ENCODE measurements at places on chromosomes 6 and 20.

- no peak for DNase-seq
Measured at GRCh38 chr6:142784344-142784743, 160.6 kb downstream of the HIVEP2 start.

DNA sequence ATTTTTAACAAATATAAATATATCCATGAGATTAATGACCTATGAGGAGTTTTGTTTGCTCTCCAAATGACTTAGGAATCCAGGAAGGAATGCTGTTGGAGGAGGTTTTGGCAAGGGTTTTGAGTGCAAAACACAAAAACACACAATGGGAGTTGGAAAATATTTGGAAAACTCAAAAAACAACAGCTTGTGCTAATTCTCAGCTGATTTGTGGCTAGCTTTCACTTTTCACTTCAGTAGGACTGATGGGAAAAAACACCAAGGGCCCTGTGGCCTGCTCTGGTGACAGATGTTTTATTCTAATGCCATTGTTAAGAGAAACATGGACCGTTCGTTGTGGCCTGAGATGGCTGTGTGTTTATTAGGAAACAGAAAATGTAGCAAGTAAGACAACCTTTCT is 113.9 kb downstream of the ALDH8A1 start:
- no peak for DNase-seq

DNA sequence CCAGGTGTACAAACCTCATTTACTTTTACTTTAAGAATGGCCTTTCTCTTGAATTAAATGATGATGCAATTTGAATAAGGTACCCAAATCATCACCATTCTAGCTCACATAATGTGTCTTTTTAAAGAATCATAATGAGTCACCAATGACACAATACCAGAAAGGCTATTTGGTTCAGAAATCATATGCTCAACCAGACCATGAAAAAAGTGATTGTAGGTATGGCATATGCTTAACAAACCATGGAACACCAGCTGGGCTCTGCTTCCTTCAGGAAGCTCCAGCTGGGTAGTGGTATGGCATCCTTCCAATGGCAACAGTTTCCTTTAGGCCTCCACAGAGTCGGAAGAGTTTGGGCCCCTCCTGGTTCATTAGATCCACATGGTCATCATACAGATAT is 128.2 kb downstream of the FRK start:
- DNase-seq = peak; percentile 15

- DNase-seq = no peak
Measured at GRCh38 chr6:96814625-96815024, 22.7 kb downstream of the GPR63 start.

DNA sequence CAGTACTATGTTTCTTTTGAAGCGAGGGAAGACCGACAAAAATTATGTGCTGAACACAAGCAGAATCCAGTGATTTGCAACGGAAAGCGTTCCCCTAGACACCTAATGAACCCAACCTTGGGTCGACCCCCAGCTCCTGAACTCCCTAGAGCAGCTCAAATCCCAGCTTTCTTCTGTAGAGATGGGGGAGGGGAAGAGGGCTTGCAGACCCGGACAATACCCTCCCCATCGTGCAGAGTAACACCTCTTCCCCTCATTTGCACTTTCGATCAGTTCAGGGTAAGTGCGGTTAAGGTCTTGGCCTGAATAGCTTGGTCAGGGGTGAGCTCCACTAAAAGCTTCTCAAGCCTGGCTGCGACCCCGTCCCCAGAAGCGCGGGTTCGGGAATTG is 404 bp downstream of the CEP162 start:
- DNase-seq = no peak

GRCh38 chr6:44721954-44722578 is 334.6 kb downstream of the CDC5L start:
- no peak for DNase-seq

DNA sequence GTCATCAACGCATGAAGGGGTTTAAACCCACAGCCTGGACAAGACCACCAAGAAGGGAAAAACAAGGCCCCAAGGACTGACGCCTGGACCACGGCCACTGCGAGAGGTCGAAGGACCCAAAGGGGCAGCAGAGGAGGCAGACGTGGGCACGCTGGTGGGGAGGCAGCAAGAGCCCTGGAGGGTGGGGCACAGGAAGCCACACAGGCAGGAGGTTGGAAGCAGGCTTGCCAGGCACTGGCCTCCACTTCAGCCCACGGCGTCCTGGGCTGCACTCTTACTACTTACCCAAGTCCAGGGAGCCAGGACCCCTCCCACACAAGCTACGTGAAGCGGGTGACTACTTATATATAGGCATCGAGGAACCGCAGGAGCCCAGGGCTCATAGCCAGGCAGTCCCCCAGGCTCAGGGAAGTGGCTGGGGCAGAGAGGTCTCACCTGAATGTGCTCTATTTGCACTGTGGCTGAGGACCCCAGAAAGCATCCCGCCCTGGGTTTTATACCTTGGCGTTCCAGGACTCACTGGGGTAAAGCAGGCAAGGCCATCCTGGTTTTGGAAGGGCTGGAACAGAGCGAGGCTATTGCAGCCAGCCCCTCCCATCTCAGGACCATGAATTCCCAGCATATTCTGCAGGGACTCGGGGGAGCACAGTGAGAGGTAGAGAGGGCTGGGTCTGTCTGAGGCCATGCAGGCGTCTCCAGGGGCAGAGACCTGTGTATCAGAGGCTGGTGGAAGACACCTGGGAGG is 113.8 kb upstream of the AFDN start:
- no peak for DNase-seq

GRCh38 chr6:705047-705446 is 12.1 kb upstream of the EXOC2 start:
- no peak for DNase-seq

DNA sequence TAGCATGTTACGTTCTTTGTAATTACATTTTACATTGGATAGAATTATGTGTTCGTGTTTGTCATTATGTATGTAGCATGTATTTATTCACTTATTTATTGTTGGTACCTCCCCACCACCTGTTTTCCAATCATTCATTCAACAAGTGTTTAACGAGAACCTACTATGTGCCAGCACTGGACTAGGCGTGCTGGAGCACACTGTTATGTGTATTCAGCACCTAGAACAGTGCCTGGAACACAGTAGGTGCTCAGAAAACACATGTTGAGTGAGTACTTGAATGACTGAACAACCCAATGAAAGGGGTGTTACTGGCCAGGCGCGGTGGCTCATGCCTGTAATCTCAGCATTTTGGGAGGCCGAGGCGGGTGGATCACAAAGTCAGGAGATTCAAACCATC is 11.3 kb downstream of the ETV7 start:
- DNase-seq = no peak

- no peak for DNase-seq
Measured at GRCh38 chr6:156938143-156938542, 161.0 kb downstream of the ARID1B start.

DNA sequence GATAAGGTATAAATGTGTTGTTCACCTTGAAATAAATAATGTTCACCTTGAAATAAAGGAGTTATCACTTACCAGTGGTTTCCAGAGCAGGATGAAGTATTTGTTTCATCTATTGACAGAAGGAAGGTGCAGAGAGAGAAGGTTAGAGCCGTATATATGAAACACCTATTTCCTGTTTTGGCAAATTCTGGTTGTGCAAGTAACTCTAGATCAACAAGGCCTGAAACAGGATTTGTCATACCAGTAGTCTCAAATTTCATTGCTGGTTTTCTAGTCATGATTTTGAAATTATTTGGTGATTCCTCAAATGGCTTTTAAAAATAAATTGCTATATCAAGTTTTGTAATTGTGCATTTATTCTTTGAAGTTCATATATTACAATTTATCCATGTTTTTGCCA is at the start of gene CRISP3:
TSS of gene CRISP3 (minus strand) at position 130 of the 400 bp plus-strand sequence. CDS start at position 109, 21 bp downstream.
- DNase-seq = no peak

DNA sequence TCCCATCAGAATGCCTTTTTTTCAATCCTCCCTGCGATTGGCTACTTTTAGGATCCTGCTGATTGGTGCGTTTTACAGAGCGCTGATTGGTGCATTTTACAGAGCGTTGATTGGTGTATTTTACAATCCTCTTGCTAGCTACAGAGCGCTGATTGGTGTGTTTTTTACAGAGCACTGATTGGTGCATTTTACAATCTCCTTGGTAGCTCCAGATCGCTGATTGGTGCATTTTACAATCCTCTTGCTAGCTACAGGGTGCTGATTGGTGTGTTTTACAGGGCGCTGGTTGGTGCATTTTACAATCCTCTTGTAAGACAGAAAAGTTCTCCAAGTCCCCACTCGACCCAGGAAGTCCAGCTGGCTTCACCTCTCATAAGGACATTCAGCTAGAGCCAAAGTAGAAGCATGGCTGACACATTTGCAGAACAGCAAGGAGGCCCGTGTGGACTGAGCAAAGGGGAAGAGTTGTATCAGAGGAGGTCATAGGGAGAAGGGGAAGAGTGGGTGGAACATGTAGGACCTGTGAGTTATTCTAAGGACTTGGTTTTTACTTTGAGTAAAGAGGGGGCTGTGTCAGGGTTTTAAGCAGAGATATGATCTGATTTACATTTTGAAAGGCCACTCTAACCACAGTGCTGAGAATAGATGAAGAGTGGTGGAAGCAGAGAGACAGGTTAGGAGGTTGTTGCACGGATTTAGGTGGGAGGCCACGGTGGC is 2.6 kb downstream of the ALDH5A1 start:
- no peak for DNase-seq

DNA sequence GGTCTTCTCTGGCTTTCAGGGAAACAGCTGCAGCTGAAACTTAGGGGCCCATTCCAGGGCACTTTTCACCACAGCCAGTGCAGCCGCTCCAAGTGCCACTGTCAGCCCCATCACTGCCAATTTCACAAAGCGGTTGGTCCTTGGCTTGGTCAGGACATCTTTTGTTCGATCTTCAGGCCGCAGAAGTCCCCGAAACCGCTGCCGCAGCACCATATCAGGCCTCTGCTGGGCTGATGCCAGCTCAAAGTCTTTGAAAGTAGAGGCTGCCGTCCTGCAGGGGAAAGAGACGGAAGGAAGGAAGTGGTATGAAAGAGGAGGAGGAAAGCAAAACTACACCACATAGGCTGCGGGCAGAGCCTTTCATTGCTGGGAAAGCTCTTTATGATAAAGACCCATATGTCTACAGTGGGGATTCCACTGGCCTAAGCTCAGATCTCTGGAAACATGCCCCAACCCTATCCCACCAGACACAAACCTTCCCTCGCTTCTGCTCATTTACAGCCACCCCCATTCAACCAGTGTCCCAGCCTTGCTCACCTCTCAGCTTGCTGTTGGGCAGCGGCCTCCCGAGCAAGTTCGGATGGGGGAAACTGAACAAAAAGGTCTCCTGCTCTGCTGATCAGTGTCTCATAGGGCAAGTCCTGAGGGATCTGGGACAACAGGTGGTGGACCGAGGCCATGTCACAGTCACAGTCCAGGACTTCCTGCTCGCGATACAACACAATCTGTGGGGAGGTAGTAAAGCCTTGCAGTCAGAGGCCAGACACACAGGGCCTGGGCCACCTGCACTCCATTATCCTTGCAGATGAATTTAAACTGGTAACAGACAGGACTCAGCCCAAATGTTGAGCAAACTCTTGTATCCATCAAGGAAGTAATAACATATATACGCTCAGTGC is 23.5 kb downstream of the TBC1D20 start:
- DNase-seq = no peak

DNA sequence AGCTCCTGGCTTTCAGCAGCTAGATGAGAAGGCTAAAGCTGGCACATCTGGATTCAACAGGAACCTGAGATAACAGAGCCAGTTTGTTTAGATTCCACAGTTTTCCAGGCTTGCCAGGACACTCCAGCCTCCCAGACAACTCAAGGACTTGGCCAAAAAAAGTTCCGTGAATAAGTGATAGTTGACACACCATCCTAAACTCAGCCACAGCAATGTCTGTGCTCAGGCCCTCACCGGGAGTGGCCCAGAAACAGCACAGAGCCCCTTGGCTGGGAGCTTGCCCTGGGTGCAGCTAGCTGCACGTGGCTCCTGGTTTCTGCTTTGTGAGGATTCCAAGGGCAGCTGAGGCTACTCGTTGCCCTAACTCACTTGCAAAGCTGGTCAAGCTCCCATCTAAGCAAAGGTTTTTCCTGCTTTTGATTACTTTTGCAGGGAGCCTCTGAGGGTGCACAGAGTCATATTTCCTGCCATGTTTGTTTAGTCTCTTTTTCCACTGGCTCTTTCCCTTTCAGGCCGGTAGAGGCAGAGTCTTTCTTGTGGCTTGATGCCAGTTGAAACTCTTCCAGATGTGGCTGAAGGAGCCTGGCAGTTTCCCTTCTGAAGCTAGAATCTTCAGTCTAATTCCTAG is 118.3 kb upstream of the ECI2 start:
- peak; percentile 4 for DNase-seq

GRCh38 chr6:52704060-52704459 is 33.1 kb downstream of the TMEM14A start:
- DNase-seq = no peak
